ENCODE measurements at places on chromosomes 4 and X. TPM values are rescaled to one million over a fixed set of nuclear protein-coding genes. Genes with fewer than 3 reads are reported as not detected.

DNA sequence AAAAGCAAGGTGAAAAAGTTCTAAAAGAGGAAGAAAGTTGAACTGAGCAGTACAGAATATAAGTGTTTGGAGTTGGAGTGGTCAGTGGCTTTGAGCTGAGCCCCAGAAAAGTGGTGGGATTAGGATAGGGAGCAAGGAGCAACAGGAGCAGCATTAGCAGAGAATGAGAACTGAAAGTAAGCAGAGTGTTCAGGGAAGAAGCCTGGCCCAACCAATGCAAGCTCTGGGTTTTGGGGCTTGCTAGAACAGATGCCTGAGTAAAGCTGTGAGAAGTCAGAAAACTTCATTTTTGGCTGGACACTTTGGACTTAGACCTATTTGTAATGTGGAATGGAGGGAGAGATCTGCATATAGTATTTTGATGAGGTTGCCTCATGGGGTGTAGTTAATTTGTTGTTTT lies 17.8 kb downstream of the JADE1 start:
- DNase-seq = no peak

DNA sequence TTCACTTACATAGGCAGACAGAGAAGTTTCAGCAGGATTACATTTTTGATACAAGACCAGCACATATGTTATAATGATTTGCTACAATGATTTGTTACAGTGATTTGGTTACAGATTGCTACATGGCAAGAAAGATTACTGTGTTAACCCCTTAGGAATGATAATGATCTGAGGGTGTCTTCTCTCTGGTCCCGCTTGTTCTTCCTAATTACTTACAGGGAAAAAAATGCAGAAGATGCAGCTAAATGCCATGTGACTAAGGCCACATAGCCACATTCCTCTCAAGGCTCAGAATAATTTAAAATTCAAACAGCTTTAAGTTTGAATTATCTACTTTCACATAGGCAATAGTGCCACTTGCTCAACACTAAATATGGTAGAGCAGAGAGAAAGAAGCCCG lies 9.7 kb upstream of the LAP3 start:
- no peak for DNase-seq

DNA sequence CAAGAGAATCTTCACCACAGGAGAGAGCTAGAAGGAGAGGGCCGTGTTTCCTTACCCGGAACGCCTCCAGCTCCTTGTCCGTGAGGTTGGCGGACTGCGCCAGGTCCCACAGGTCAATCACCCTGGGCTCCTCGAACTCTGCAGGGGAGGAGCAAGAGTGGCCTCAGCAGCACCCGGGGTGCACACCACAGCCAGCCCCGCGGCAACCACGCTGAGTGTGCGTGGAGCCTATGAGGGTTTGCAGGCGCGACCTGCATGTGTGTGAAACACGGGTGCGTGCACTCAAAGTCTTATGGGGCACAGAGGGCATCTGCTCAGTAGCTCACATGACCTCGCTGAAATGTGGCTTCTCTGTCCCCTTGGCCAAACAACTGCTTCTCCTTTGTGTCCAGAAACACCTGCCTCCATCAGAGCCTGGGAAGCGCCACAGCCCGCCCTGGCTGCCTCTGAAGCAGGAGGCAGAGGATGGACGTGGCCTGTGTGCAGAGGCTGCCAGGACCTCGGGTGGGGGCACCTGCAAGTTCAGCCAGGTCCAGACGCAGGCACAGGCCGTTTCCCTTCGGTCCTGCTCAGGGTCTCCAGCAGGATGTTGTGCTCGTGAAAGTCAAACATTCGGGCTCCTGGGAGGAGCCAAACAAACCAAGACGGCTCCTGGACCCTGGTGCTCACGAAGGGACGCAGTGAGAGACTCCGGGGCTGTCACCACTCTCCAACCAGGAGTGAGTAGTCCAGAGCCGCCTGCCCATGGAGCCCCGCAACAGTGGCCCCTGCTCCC lies 16.0 kb downstream of the LRPAP1 start:
- DNase-seq = no peak

DNA sequence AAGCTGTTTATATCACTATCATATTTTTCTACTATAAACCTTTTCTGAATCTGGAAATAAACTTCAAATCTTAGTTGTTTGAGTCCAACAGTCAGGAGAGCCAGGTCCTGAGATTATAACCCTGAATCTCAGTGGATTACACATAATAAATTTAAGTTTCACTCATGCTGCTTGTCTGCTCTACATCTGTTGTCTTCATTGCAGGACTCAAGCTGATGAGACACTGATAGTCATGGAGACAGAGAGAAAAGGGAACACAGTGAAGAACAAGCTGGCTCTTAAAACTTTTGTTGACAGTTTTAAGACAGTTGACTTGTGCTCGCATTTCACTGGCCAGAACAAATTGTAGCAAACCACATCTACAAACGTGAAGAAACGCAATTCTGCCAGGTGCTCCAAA lies 327.0 kb upstream of the CTSO start:
- DNase-seq = no peak

DNA sequence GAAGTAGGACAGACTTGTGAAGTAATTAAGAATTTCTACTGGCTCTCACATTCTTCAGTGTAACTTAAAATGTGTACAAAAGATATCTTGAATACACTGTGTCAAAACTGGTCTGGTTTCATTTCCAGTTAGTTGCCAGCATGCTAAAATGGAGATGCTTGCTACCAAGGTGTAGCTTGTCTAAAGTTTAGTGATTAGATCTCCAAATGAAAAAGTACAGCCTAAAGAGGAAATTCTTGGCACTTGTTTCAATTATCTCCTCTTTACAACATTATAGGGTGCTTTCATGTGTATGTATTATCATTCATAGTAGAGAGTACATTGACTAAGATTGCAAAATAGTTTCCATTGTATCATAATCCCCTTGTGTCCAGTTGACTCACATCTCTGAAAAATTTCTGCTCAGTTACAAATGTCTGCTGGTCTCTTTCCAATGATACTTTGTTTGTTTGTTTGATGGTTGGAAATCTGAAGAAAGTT lies 97.3 kb upstream of the SPRY1 start:
- DNase-seq = peak; percentile 71

- DNase-seq = peak; percentile 52
These were observed 121.2 kb downstream of the KLHL13 start for GRCh38 chrX:117995378-117995777.

DNA sequence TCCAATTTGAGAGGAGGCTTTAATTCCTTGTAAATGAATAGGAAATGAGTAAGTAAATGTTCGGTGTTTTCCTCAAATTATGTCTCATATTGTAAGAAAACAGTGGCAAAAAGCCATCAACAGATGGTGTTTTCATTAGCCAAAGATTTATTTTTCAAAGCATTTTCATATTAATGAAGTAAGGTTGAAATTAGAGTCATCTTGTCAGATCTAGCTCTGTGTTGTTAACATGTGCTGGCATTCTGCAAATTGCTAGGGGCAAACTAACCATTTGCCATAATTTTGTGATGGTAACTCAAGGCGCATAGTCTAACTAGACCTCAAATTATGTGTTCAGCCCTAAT lies 24.7 kb downstream of the MID2 start:
- DNase-seq = no peak

DNA sequence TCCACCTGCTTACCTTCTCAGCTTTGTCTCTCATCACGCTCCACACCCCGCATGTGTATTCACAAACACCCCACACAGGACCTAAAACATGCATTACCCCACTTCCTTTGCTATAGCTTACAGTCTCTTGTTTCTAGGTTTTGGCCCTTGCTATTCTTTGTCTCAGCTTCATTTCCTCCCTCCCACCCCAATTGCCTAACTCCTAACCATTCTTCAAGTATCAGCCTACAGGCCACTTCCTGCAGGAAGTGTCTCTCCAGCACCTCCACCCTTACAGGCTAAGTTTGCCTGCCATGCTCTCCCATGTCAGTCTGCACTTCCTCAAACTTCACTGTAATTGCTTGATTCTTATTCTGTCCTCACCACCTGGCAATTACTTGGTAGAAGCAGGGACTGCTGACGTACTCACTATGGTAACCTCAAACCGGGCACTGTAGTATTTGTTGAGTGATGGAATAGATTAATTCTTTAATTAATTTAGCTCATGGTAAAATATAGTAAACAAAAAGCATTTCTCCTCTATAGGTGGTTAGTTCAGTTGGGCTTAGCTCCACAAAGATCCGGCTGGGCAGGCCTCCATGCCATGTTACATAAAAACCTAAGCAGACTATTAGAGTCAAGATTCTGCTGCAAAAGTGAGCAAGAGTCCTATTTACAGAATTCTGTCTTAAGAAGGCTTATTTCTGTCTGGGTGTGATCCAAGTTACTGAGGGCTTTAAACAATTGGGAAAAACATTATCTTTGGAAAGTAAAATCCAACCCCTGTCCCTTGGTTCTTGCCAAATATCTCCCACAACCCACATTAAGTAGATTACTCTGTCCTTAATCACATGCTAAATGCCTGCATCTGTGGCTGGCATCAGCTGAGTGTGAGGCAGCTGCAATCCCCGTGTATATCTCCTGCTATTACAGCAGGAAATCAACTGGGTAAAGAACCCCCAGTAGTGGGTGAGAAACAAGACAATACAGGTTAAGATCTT lies 124.7 kb upstream of the CPEB2 start:
- no peak for DNase-seq

DNA sequence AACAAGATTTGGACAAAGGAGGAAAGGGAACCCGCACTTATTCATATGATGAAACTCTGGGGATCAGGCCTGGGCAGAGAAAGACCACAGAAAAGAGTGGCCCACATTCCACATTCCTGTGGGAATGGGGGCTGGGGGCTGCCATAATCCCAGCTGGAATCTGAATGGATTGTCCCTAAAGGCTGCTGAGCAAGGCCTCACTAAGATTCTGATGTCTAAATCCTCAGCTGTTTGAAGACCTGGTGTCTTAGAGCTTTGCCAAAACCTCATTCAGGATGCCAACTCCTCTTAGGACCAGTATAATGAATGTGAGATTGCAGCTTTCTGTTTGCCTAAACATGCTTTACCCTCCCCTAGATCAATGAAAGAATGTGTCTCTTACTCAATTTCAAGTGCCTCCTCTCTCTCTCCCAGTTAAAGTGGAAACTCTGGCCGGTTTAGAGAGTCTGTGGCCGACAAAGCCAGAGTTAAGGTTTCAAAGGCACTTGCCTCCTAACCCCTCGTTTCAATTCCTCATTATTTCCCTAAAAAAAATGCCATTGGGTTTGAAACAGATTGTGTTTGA lies 33.3 kb upstream of the GPC4 start:
- no peak for DNase-seq

PABPC1L2A gene
- not detected for total RNA-seq

HELT gene
- not detected for total RNA-seq

DRD5 gene
- total RNA-seq = not detected

HSFX4 gene
- not detected for total RNA-seq

KANTR gene
- 3.4 TPM for total RNA-seq

HMX1 gene
- total RNA-seq = not detected

All from MCF 10A (cell line).